ENCODE measurements at places on chromosomes 5 and 9.

DNA sequence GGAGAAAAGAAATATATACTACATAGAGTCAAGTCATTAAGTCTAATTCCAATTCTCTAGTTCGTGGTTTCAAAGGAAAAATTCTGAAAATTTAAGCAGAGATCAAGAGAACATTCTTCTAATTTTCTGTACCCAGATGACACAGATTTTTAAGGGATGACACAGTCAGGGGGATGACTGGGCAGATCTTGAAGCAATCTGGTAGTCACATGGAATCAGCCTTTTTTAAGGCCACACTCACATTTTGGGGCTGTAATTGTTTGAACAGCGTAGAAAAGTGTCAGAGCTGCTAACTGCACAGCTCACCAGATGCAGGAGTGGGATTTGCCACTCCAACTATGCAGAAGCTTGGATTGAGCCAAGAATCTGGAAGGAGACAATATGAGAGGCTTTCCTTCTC, 20.4 kb downstream of the PDE4D start:
- no peak for DNase-seq

GRCh38 chr5:151094030-151094851, 13.4 kb upstream of the TNIP1 start:
- DNase-seq: peak; percentile 60

DNA sequence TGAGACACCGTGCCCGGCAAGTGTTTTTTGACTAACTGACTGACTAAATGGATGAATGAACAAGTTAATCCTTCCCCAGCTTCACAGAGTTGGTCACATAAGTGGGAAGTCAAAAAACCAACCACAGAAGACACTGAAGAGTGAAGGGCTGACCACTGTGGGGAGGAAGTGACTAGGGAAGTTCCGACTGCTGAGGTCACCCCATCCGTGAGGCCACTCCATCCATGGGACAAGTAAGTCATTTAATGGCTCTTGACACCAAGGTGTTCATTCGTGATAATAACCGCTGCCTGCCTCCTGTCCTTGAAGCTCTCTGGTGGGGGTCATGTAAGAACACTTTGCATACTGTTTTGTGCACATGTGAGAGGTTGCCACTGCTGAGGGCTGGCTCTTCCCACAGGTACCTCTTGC, 22.2 kb upstream of the CXCL14 start:
- no peak for DNase-seq

GRCh38 chr9:35423499-35423898, 66.4 kb upstream of the RUSC2 start:
- no peak for DNase-seq

- DNase-seq: no peak
Measured at GRCh38 chr5:60010328-60010727, 116.8 kb upstream of the PDE4D start.

DNA sequence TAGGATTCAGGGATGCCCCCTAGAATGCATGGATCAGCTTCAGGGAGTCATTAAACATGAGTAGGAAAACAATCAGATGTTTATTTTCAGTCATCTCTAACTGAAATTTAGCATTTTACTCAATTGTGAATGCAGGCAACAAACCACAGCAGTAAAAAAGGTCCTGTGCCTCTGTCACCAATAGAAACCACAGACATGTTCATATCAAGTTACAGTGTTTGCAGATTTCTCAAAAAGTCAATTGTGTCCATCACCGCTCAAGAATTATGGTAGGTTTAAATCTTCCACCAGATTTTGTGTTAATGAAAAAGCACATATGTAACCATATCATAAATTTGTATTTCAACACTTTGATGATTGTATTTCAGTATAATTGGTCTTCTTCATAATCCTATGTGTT, 68.4 kb upstream of the SLC1A1 start:
- no peak for DNase-seq

- DNase-seq: no peak
Measured at GRCh38 chr5:74206579-74207550, 433.7 kb downstream of the ENC1 start.

DNA sequence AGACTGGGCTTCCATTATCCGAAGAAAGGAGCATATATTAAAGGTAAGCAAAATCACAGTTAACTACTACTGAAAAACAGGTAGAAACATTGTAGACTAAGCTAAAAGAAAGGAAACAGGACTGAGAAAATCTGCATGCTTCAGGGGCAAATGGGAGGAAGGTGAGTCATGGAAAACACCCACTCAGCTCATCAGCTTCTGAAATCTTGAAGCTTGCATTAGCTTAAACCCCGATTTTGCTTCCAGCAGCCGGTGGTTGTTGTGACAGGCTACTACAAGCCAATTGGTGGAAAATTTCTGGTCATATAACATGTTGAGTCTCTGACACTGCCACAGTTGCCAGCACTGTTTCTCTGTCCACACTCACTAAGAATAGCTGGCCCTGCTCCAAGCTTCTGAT, 179.6 kb upstream of the PUM3 start:
- DNase-seq: no peak

- DNase-seq: no peak
Measured at GRCh38 chr5:179322071-179323025, 22.9 kb downstream of the ADAMTS2 start.

DNA sequence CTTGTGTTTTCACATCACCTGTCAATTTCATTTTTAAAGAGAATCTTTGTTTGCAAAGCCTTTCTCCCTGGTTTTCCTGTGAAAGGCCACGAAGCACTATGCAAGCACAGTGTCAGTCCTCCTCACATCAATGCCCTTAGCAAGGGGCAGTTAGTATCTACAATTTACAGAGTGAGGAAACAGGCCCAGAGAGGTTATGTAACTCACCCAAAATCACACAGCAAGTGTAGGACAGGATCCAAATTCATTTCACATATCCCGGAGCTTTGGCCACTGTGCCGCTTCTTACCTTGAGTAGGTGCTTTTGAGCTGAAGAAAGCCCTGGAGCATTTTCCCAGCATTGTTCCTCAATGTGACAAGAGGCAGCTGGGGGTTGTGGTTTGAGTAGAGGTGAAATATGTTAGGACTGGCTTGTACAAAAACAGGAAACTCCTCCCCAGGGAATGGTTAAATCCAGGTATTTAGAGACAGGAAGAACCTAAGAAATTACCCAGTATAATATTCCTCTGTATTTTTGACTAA, 283.8 kb downstream of the NTRK2 start:
- no peak for DNase-seq

GRCh38 chr5:103605277-103605676, 42.7 kb upstream of the NUDT12 start:
- no peak for DNase-seq

- peak; percentile 47 for DNase-seq
Measured at GRCh38 chr9:114339130-114339908, 9.7 kb downstream of the ORM2 start.

DNA sequence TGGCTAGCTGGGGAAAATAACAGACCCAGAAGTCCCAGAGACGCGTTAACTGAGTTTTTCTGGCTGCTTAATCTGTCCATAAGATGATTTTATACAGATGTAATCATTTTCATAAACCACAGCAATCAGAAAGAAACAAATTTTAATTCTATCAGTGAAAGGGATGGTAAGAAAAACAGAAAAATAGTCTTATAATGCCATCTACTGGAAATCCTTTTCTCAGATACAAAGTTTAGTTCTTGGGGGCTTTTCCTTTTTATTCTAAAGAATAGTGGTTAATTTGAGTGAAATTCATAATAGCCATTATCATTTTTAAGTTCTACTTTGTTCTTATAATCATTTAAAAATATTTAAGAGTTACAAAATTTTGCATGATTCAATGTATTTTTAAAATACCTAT, 44.4 kb downstream of the DROSHA start:
- no peak for DNase-seq

DNA sequence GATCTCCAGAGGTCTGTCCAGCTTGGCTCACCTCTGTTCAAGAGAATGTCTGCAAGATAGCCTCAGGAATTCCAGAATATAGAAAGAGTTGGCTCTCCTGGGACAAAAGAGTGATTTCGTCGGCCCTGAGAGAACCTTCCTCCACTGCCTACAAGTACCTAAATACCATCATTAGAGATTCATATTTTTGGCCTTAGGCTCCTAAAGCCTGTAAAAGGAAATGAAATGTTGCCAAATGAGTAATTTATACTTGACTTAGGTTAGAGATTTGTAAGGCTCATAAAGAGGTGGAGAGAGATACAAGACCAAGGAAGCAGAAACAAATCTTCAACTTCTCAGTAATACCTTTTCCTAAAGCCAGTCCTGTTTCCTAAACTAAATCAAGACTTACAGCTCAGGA, 146.2 kb downstream of the CCDC192 start:
- no peak for DNase-seq

DNA sequence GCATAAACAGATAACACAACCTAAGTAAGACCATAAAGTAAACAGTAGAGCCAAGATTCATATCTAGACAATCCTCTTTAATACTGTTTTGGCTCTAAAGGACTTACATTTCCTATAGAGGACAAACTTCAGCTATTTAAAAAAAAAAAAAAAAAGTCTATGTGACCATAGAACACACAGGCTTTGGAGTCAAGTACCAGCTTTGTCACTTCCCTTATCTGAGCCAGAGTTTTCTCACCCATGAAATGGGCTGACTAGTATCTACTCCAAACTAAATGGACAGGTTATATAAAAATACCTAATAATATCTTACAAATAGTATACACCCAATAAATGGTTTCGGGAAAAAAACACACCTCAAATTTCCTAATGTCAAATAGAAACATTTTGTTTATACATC, 81.3 kb downstream of the STRBP start:
- DNase-seq: no peak

DNA sequence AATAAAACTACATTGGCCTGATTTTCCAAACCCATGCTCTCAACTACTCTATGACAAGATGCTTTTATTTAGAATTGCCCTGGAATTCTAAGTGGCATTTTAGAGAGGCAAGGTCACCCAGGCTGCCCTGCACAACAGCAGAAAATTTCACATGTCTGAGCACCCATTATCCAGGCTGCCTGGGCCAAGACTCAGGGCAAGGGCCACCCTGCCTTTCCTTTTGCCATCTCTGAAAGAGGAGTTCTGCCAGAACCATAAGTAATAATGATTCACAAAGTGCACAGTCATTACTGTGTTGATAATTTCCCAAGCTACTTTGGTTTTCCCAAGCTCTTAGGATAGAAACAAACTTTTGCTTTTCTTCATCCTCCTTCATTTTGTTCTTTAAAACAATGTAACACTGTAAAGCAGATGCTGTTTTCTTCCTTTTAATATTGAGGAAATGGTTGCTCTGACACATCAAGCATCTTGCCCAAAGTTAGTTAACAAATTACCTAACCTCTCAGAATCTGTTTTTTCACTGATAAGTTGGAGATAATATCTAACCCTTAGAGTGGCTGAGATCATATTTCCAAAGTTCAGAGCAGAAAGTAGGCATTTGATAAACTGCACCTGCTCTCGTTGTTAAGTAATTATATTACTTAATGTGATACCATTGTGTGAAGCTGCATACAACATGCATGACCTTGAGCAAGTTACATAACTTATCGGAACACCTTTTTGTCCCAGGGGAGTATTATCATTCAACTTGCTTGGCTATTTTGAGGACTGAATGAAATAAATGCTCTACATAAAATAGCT, 325.6 kb downstream of the PRELID2 start:
- no peak for DNase-seq

GRCh38 chr9:136103651-136104487, 8.8 kb upstream of the NACC2 start:
- no peak for DNase-seq

GRCh38 chr5:83750749-83751148, 30.1 kb upstream of the HAPLN1 start:
- no peak for DNase-seq

DNA sequence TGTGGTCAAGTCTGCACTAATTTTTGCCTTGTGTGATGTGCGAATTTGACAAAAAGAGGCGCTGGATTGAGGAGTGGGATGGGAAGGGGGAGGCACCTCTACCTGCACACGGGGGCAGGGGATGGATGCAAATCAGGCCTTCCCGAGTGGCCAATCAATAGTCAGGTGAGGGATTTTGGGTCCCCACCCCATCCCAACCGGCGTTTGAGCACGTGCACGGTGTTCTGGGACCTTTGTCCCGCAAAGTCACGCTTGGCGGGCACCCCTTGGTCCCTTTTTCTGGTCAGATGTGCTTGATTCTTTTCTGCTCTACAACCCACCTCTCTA, 685 bp upstream of the ADAMTS19 start:
- no peak for DNase-seq

GRCh38 chr9:89410022-89410421, 87.9 kb downstream of the SEMA4D start:
- no peak for DNase-seq

DNA sequence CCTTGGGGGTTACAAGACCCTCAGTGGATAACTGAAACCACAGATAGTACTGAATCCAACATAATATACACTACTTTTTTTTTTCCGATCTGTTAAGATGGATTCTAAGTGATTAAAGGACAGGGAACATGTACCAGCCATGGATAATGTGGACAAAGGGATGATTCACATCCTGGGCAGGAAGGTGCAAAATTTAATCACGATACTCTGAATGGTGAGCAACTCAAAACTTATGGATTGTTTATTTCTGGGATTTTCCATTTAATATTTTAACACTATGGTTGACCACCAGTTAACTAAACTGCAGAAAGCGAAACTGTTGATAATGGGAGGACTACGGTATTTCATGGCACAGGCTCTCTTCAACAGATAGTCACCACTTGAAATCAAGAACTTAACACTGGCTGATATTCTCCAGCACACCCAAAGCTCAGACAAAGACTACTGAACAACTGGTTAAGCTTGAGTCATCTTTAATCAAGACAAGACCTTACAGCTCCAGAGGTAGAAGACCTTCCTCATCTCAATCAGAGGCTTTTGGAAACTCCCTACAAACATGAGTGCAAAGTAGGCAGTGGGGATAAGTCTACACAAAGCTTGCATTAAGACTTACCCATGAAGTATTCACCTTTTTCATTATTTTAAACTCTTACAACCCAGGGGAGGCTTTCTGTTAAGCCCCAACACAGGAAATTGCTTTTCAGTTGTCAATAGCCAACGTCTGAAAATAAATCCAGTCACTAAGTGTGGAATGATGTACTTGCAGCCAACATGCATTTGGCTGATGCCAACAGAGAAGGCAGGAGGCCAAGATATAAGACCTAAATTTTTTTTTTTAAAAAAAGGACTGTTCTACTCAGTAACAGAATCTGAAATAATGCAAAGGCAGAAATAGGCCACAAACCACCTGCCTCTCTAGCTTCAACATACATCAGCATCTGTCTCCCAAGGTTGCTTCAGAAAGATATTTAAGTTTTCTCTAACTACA, 78.7 kb downstream of the ELAVL2 start:
- DNase-seq: no peak
